ENCODE measurements at places on chromosomes 2 and 18.

DNA sequence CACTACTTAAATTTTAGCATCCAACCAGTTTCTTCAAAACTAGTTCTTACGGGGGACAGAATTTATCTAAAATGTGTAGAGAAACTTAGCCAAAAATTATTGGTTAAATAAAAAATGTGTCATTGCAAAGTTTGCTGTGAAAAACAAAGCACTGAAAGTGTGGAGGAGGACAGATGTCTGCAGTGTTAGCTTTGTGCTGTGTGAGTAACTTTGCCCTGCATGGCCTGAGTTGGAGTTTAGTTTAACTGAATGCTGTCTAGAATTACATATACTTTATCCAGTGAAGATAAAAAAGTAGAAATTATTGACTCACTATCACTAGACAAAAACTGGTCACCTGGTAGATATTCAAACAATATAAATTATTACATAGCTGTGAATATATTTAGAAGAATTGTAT lies 1225.2 kb upstream of the CELF4 start:
- no peak for DNase-seq

- DNase-seq = no peak
Observed at GRCh38 chr2:30113617-30114293, 33.1 kb upstream of the YPEL5 start.

- DNase-seq = no peak
Observed at GRCh38 chr18:8602040-8602439, 7.2 kb upstream of the RAB12 start.

- no peak for DNase-seq
Observed at GRCh38 chr18:79612291-79613108, 67.1 kb upstream of the CTDP1 start.

GRCh38 chr2:3451926-3452671 lies 67.2 kb downstream of the ADI1 start:
- DNase-seq = no peak

DNA sequence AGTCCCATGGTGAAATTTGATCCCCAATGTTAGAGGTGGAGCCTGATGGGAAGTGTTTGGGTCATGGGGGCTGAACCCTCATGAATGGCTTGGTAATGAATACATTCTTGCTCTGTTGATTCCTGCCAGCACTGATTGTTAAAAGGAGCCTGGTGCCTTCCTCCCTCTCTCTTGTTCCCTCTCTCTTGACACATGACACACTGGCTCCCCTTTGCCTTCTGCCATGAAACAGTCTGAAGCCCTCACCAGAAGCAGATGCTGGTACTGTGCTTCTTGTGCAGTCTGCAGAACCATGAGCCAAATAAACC lies 30.6 kb upstream of the EPC2 start:
- no peak for DNase-seq

DNA sequence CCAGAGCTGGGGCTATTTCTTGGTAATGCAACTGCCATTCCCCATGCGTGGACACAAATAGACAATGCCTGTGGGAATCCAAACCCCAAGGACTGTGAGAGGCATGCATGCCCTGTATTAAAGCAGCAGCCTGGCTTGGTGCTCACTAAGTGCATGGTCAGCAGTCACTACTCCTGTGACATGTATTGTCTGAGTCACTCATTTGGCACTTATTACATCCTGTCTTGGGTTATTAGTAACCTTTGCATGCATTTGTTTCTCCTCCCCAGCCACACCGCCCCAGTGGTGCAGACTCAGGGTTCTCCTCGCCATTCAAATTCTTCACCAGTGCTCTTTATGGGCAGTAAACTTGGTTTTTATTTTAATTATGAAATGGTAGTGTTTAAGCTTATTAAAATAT lies 30.2 kb downstream of the PRKCE start:
- DNase-seq = no peak

DNA sequence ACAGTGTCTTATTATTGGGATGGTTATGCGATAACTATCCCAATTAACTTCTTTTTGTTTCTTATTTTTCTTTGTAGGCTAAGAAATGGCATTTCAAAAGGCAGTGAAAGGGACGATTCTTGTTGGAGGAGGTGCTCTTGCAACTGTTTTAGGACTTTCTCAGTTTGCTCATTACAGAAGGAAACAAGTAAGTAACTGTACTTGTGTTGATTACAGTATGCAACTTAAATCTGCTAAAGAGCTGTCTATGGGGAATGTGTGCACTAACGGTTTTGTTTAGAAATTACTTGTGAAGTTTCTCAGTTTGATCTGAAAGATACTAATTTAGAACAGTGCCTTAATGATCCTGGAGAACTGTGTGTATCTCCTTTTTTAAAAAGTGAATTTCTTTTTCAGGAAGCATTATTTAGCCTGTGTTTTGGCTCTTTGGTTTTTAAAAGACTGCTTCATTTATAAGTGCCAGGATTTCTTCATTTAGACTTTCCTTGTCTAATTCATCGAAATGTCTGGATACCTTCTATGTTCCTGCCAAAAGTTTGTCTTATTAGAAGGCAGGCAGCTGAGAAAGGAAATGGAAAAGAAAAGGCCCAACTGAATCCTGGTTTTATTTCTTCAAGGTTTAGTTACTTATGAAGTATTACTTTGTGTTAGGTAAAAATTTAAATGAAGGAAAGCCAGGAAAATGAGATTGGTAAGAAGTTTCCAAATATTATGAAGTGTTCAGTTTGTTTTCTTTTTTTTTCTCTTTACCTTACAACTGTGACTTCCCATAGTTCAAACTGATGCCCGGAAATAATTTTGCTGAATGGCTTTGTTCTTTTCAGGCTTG lies 40.1 kb downstream of the GPD2 start:
- DNase-seq = no peak

GRCh38 chr2:5538772-5539171 lies 153.4 kb upstream of the SOX11 start:
- DNase-seq = no peak

GRCh38 chr2:9498210-9498609 lies 23.9 kb downstream of the IAH1 start:
- DNase-seq = no peak

GRCh38 chr2:135052997-135053474 lies 944 bp downstream of the RAB3GAP1 start:
- peak; percentile 8 for DNase-seq

DNA sequence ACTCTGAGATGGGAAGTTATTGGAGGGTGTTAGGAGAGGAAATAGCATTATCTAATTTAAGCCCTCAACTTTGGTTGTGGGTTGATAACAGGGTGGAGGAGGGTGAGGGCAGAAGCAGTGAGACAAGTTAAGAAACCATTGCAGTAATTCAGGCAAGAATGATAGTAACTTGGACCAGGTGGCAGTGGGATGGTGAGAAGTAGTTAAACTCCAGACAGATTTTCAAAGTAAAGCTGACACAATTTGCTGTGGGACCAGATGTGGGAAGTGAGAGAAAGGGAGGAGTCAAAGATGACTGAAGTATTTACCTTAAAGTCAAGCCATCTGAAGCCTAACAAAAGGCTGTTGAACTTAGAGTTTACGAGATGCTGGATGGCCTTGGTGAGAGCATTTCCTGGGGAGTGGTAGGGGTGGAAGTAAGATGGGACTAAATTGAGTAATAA lies 163.2 kb upstream of the KLF7 start:
- no peak for DNase-seq

DNA sequence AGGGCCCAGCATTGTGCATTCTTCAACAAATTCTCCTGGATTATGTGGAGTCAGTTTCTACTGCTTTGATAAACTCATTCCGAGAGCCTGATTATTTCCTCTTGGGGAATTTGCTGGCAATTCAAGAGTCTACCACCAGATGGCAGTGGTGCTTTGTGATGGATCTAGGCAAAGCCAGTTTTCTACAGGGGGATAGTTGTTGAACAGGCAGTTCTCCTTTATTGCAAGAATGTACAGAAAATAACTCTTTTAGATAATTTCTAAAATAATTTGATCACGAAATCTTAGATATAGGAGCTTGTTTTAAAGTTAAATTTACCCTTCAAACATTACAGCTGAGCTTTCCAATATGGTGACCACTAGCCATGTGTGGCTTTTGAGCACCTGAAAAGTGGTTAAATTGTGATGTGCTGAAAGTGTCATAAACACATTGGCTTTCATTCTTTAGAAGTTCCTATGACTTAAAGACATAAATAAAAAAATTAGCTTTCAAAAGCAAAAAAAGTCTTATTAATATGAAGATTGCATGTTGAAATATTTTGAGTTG lies 66.7 kb upstream of the HAAO start:
- DNase-seq = peak; percentile 41

- no peak for DNase-seq
Observed at GRCh38 chr2:113176696-113177355, 3.1 kb downstream of the PSD4 start.

DNA sequence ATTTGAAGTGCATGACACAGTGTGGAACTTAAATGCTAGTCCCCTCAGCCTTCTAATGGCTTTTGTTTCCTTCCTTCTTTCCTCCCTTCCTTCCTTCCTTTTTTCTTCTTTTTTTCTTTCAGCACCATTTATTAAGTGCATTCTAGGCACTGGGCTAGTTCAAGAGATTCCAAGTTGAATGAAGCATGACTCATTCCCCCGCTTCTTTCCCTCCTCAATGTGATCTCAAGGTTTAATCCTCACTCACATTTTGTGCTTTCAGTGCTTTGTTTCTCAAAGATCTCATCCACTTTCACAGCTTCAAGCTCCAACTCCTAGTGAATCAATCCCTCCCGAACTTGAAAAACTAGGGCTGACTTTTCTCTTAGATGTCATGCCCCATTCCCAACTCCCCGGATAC lies 90.1 kb downstream of the LBH start:
- no peak for DNase-seq

DNA sequence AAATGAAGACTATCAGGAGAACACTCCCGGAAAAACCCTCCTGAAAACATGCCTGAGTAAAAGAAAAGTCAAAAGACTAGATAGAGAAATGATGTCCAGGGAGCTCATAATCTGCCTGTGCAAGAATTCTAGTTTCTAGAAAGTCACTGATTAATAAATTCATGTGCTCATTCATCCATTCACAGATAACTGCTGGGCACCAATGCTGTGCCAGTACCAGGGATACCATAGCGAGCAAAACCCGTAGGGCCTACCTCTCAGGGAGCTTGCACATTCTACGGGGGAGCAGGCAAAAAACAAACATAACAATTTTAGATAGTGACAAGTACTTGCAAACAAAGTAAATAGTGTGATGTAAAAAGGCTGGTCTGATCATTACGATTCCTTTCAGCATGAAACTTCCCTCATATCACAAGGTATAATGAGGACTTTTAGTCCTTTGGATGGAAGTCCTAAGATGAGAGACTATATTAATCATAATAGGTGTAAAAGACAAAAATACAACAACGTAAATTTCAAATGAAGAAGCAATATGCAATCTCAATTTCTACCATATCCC lies 289.9 kb downstream of the AFF3 start:
- DNase-seq = no peak

Data from stimulated activated CD4-positive, alpha-beta T cell treated with anti-CD3 and anti-CD28 coated beads, Interleukin-1b, Interleukin-23, amount 100 ng/mL, for 4 hours (primary cell).